ENCODE measurements at places on chromosomes 6 and 20. TPM values are rescaled to one million over a fixed set of nuclear protein-coding genes. Genes with fewer than 3 reads are reported as not detected.

DNA sequence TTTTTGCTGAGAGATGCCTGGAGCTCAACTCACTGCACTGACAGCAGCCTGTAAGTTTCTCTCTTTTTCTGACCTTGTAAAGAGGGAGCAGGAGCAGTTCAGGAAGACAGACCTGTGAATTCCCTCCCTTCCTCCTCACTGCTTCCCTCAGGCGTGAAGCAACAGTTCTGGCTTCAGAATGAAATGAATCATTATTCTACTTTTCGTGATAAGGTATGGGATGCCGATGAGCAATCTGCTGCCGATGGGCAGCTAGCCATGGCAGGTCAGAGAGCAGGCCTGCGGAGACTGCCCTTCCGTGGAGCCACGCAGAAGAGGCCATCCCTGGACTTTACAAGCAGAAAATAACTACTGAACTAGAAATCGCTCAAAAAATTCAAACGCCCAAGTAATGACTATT is 426.5 kb upstream of the RNF217 start:
- no peak for DNase-seq

Gene GPR63
- 0.54 TPM for total RNA-seq

GRCh38 chr6:21171801-21172200 is 421.8 kb upstream of the SOX4 start:
- no peak for DNase-seq

- no peak for DNase-seq
Measured at GRCh38 chr6:85458782-85459181, 8.9 kb downstream of the NT5E start.

DNA sequence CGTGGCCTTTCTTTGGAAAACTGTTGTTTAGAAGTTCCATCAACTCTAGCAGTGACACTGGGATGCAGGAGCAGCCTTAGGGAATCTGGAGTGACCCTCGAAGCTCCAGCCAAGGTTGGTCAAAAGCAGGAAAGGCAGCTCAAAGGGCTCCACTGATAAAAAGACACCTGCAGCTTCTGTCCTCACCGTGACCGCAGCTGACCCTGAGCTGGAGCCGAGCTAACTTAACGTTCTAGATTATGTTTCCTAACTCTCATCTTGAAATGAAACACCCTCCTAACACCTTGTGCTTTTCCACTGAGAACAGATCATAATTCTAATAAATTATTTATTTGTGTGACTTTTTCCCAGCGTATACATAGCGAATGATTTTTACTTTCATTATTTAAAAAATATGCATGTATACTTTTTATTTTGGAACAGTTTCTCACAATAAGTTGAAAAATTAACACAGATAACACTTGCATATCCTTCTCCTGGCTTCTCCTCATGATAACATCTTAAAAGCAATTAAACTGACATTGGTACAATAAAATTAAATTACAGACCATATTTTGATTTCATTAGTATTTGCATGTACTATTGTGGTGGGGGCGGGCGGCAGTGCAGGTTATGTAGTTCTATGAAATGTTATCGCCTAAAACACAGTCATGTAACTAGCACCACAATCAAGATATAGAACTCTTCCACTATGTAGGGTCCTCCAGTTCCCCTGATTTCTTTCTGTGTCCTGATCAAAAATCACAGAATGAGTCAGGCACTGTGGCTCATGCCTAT is 116.1 kb downstream of the MOXD1 start:
- DNase-seq: no peak

DNA sequence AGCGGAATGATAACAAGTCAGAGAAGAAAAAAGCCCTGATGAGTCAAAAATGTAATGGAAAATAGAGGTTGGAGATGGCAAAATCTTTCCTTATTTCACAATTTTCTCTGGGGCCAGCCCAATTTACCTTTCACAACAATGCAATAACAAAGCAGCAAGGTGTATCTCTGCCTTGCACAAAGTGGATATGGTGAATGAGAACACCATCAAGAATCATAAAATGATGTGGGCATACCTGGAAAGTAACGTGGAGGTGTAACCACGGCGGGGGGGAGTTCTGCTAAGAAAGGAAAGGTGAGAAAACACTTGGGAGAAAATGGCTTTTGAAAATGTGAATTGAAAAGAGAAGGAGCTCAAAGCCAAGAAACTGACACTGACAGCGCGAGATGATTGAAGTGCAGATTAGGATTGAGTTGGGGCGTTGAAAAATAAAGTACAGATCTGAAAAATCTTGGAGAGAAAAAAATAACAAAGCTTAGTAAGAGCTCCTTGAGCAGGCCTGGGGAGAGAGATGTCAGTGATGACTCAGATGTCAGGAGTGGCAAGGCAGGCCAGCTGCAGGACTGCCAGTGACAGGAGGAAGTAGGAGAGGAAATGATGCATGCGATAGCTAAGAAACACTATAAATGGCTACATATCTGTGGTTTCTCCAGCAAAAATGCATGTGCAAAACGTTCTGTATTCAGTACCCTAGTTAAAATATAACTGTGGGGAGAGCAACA is 26.2 kb downstream of the ARHGAP18 start:
- DNase-seq: peak; percentile 93

DNA sequence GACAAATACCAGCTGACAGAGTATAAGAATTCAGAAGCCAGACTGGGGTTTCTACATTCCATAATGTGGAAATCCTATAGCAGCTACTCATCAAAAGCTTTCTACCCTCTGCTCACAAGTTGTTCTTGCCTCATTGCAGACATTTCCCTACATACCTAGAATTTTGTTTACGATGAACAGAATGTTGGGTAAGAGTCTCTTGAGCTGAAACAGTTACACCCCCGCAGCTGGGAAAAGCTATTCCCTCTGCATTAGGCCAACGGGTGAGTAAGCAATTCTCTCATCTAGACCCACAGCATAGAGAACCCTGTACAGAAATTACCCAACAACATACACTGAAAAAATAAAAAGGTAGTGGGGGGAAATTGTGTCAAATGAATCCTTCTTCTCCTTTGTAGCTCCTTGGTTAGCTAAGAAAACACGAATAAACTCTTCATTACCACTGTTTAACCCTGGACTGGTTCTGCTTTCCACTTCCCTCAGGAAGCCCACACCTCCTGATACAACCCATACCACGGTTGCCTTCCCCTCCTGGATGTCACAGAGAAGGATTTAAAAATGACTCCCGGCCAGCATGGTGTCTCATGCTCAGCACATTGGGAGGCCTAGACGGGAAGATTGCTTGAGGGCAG is 215.0 kb upstream of the SHLD1 start:
- no peak for DNase-seq

Measured in hematopoietic multipotent progenitor cell (in vitro differentiated cells).